ENCODE measurements at places on chromosomes 13 and 19.
A peak's percentile ranks its signal among the peaks of the same experiment; 100 is the strongest.

GRCh38 chr13:79659121-79659521 lies 178.2 kb downstream of the NDFIP2 start:
- no peak for DNase-seq

DNA sequence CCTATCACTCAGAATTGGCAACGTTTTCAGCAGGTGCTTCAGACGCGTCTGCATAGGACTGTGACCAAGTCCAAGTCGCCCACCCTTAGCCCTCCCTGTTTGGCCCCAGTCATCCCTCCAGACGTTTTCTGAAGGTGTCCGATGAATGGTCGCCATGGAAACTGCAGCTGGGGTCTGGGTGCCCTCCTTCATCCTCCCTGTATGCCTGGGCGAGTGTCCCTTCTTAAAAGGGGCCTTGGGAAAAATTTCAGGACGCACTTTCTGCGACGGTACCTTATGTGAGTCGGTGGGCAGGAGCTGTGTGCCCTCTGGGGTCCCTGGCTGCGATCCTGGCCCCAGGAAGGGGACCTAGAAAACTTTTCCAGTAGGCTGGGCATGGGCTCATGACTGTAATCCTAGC lies 25.1 kb downstream of the MAN2B1 start:
- no peak for DNase-seq

GRCh38 chr13:53174545-53174944 lies 145.9 kb downstream of the OLFM4 start:
- no peak for DNase-seq

DNA sequence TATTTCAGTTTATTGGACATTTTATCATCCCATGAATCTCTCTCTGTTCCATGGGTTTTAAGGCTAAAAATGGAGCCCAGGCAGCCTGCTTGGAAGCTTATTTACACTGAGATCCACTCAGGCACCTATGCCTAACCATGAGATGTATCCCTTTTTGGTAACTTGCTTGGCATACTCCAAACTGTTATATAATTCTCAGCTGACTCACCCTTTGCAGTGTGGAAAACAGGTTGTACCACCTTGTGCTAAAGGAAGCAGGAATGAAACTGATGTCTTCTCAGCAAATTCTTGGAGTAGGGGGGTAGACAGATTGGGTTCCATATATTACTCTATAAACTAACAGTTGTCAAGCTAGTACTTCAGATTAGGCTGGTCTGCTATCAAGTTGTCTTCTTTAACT lies 483.6 kb downstream of the KLF5 start:
- DNase-seq, result no peak

DNA sequence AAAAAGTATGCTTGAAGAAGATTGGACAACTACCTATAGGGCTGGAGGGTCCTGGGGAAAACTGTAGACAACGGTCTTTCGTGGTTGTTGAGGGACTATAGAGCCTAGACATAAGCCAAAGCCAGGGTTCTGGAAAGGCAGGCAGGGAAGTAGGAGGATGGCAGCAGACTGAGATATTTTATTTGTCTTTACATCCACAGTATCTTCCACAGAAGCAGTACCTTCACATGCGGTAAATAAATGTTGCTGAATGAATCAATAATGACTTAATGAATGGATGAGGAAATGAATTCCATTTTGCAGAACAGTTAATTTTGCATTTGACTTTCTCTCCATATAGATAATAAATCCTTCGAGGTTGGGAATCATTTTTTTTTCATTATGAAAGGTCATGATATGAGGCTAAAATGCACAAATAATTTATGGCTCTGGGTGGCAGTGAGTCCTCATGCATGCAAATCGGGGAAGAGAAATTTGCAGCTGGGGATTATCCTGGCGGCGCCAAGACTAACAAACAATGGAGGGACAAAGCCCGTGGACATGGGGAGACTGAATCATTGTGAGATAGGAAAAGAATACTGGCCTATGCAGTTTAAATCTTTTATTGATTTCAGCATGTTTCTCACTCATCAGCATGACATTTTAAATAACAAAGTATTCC lies 102.0 kb downstream of the ERCC5 start:
- peak; percentile 97 for DNase-seq

DNA sequence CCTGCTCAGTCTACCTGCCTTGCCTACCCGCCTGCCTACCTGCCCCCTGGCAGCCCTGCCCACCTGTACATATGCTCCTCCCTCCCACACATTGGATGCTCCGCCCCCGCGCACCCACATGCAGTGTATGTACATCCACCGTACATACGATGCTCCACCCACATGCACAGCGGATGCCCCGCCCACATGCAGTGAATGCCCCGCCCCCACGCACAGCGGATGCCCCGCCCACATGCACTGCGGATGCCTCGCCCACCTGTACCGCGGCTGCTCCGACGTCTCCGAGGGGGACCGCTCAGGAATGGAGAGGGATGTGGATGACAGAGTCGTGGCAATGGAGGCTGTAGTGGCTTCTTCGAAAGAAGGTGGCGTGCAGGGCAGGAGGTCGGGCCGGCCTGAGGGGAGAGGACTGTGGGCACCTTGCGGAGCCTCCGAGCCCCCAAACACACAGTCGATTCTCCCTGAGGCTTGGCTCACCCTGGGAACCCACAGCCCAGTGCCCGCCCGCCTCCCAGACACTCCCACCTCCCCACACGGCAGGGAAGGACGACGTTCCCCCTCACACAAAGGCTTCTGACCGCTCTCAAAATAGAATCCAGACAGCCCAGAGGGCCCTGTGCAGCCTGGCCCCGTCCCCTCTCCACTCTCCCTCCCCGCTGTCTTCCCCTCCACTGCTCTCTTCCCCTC lies 16.5 kb upstream of the CACTIN start:
- no peak for DNase-seq

DNA sequence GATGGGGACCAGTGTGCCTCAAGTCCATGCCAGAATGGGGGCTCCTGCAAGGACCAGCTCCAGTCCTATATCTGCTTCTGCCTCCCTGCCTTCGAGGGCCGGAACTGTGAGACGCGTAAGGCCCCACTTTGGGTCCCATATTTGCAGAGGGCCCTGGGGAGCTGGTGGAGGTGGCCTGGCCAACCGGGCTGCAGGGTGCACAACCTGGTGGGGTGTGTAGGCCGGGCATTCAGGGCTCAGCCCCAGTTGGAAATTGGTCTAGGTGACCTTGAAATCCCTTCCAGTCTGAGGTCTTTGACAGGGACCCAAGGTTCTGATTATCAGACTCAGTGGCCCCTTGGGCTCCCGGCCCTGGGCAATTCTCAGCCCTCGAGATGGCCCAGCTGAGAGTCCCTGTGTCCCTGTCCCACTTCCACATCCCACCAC lies 8.3 kb downstream of the F7 start:
- DNase-seq, result no peak

DNA sequence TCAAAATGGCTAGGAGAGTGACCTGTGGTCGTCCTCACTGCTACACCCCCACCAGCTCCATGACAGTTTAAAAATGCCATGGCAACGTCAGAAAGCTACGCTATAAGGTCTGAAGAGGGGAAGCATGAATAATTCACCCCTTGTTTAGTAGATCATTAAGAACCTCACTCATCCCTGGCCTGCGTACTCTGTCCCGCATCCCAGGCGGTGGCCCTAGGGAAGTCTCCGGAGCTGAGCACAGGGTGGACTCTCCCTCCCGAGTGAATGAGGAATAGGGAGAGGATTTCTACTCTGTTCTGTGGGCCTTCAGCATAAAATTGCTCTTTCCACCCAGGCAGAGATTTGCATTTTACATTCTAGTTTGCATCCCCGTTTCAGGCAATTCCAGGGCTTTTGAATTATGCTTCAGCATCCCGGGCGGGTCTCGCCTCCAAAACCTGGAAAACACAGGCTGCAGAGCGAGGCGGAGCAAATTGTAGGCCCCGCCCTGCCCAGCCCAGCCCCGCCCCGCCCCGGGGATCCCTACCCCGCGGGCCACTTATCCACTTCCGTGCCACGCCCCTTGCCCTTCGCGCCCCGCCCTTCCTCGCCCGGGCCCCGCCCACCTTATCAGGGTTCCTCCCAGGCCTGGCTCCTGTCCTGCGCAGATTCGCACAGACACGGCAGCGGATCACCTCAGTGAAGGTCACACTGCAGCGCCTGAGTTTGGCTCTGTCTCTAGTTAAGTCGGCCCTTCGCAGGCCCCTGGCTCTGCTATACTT lies 7.5 kb upstream of the ZNF525 start:
- DNase-seq, result no peak

GRCh38 chr13:34458756-34459715 lies 483.0 kb upstream of the NBEA start:
- no peak for DNase-seq

GRCh38 chr13:37067874-37068273 lies 8.4 kb upstream of the SUPT20H start:
- no peak for DNase-seq

- no peak for DNase-seq
Observed at GRCh38 chr19:44142059-44142433, 692 bp downstream of the ZNF234 start.
